Activated CD4-positive, CD25-positive, alpha-beta regulatory T cell treated with anti-CD3 and anti-CD28 coated beads, Interleukin-2, amount 50 U/mL, for 72 hours (primary cell): ENCODE measurements at places on chromosomes 5 and 9.

GRCh38 chr9:14106699-14107098 lies 207.2 kb downstream of the NFIB start:
- no peak for DNase-seq

GRCh38 chr5:167553511-167553910 lies 737.9 kb upstream of the WWC1 start:
- DNase-seq: no peak

GRCh38 chr9:35658968-35659220 lies 802 bp downstream of the CCDC107 start:
- no peak for DNase-seq

- no peak for DNase-seq
These were observed 609.5 kb upstream of the CLINT1 start for GRCh38 chr5:158468444-158468843.

DNA sequence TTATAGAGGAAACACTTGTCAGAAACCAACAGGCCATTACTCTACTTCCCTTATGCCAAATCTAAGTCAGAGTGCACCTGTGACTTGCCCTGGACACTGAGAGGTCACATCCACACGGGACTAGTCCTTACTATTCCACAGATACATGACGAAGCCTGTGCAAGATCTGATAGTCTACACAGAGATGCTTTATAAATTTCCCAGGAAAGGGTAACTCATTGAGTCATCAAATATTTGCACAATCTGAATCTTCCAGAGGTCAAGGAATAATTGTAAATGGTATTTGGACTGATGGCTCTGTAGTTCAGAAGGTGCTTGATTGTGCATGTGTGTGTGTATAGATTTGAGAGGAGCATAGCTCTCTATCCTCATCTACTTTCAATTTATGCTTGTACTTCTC lies 55.2 kb upstream of the JAK2 start:
- no peak for DNase-seq

GRCh38 chr5:31824869-31825517 lies 186.1 kb downstream of the PDZD2 start:
- DNase-seq: no peak

DNA sequence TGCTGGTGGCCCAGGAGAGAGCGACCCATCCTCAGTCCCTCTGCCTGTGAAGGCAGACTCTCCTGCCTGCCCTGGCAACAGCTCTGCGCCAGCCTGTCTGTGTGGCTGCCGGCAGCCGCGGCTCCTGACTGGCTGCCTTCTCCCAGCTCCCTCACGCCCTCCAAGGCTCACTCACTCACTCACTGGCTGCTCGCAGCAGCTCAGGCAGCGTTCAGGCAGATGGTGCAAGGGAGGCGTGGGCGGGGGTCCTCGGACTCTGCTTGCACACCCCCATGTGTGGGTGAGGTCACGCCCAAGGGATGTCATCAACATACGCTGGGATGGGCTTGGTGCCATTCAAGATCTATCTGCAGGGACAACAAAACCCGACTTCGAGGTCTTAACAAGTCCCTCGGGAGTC lies 66.7 kb downstream of the DAB2IP start:
- DNase-seq: no peak

GRCh38 chr5:35478856-35479682 lies 138.6 kb upstream of the SPEF2 start:
- no peak for DNase-seq

- no peak for DNase-seq
These were observed 255.4 kb downstream of the SMARCA2 start for GRCh38 chr9:2270565-2270964.

DNA sequence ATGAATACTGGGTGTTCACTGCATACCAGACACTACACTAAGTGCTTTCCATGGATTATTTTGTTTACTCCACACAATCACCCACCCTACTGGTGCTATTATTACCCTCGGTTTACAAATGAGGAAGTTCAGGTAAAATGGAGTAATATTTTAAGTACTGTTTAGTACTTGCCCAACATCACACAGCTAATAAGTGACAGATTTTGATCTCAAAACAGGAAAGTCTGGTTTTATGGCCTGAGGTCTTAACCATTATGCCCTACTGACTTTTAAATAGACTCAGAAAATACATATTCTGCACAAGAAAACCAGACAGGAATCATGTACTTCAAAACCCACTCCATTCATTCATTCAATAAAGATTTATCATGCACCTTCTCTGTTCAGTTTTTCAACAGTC lies 431.0 kb upstream of the TLE4 start:
- no peak for DNase-seq
